Mesenteric fat pad (tissue), 1 donor: ENCODE measurements at places on chromosomes 12 and 14.

- no peak for DNase-seq
Observed at GRCh38 chr12:45671254-45671653, 58.3 kb upstream of the ARID2 start.

- no peak for DNase-seq
Observed at GRCh38 chr12:48982397-48983080, 4.4 kb downstream of the WNT1 start.

- no peak for DNase-seq
Observed at GRCh38 chr12:21656905-21657325, 727 bp downstream of the LDHB start.

GRCh38 chr12:14264778-14265177 lies 100.7 kb upstream of the ATF7IP start:
- DNase-seq = no peak

- no peak for DNase-seq
Observed at GRCh38 chr14:55120571-55121495, 8.2 kb upstream of the LGALS3 start.

- no peak for DNase-seq
Observed at GRCh38 chr12:86473231-86473630, 217.0 kb upstream of the MGAT4C start.

- DNase-seq = no peak
Observed at GRCh38 chr12:69916544-69917235, 91.7 kb downstream of the MYRFL start.

- no peak for DNase-seq
Observed at GRCh38 chr12:79549531-79550271, 141.1 kb downstream of the PAWR start.

GRCh38 chr12:94760786-94761185 lies 110.4 kb upstream of the TMCC3 start:
- no peak for DNase-seq

- no peak for DNase-seq
Observed at GRCh38 chr14:102916347-102917055, 6.0 kb upstream of the AMN start.

- no peak for DNase-seq
Observed at GRCh38 chr14:94654071-94654861, 42.1 kb downstream of the SERPINA3 start.

DNA sequence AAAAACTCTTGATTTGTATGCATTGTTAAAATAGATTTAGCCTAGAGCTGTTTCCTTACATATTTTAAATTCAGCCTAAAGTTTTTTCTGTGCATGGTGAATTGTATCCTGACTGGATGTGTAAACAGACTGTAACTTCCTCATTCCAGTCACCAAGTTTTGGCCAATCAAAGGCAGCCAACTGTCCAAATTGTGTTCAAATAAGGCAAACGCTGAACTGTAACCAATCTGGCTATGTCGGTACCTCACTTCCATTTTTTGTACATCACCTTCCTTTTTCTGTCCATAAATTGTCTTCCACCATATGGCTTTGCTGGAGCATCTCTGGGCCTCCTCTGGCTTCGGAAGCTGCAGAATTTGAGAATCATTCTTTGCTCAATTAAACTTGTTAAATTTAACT lies 1921.9 kb upstream of the SEL1L start:
- DNase-seq = no peak

GRCh38 chr14:22664261-22664660 lies 20.1 kb upstream of the OR6J1 start:
- DNase-seq = no peak

DNA sequence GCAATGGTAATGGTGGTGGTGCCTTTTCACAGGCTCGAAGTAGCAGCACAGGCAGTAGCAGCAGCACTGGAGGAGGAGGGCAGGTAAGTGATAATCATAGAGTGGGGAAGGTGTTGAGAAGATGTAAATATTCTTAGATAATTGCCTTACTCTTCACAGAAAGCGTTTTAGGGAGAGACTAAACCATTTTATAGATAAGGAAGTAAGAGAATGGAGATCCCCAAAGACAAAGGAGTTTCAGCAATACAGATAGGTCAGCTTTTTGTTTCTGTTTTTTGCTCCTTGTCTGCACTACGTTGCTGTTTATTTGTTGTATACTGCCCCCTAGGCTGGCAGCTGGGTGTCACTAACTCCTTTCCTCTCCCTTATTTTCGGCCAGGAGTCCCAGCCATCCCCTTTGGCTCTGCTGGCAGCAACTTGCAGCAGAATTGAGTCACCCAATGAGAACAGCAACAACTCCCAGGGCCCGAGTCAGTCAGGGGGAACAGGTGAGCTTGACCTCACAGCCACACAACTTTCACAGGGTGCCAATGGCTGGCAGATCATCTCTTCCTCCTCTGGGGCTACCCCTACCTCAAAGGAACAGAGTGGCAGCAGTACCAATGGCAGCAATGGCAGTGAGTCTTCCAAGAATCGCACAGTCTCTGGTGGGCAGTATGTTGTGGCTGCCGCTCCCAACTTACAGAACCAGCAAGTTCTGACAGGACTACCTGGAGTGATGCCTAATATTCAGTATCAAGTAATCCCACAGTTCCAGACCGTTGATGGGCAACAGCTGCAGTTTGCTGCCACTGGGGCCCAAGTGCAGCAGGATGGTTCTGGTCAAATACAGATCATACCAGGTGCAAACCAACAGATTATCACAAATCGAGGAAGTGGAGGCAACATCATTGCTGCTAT lies 2.0 kb downstream of the SP1 start:
- DNase-seq = no peak

DNA sequence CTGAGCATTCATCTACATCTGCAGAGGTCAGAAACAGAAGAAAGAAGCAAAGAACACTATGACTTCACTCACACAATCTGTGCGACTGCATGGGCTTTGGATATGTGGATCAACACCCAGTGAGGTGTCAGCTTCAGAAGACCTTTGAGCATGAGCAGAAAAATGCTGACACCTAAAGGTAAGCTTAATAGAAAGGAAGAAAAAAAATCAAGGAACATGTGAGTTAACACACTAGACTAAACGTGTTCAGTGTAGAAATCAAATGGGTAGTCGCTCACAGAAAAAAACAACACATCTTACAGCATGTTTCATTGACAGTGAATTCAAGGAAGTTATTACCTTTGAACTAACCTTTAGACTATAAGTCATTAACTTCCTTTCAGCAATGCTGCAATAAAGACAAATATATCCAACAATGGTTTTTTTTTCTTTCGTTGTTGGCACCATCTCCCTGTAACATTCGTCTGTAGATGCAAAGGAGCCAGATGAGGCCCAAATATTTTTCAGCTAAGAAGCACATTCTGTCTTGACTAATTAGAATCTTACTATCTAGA lies 30.9 kb downstream of the RTRAF start:
- no peak for DNase-seq

- peak; percentile 91 for DNase-seq
Observed at GRCh38 chr14:59464486-59465315, 479 bp downstream of the GPR135 start.

DNA sequence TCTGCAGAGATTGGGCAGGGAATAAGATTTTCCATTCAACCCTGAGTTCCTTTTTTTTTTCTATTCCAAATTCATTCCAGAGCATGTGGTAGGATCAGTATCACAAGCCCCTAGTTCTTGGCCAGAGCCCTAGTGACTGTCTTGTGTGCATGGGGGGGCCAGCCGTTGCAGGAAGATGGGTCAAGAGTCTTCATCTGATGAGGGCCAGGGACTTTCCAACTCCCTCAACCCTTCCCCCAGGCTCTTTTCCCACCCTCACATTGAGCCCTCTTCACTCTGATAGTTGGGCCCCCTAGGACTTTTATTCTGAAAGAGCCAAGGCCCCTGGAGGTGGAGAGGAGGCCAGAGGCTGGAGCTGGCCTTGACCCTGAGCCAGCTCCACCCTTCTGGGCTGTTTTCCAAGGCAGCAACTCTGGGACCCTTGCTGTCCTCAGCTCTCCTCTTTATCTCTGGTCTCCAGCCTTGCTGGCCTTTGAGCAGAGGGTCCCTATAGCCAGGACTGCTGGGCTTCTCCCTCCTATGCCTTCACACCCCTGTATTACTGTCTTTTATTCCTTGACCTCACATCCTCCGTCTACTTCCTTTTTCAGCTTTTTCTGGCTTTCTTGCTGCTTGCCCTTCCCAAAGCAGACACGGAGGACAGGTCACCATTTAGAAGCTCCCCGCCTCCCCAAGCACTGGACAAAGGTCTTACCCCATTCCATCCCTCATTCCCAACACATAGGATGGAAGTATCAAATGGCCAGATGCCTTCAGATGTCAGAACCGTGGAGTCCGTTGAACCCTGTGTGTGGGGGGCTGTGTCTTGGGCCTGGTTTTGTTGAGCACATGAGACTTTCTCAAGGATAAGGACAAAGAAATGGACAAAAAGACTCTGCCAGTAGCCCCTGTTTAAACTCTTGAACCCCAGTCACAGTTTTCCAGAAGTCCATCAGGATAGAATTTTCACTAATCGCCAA lies 5.6 kb downstream of the RBP5 start:
- no peak for DNase-seq

- DNase-seq = no peak
Observed at GRCh38 chr12:7158781-7159609, 28.8 kb downstream of the CLSTN3 start.

DNA sequence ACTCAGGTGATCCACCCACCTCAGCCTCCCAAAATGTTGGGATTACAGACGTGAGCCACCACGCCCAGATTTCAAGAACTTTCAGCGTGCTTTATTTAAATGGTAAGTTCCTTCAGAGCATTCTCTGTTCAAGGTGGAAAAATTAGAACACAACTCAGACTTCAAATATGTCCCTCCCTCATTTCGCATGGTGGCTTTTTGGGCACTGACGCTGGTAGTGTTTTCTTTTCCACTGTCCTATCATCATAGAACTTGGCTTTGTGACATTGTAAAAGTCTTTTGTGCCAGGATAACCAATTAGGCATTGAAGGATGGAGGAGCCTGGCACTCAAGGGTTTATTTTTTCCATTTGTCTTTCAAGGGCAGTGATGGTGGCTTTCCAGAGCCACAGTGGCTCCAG lies 190.8 kb downstream of the NUAK1 start:
- DNase-seq = no peak

DNA sequence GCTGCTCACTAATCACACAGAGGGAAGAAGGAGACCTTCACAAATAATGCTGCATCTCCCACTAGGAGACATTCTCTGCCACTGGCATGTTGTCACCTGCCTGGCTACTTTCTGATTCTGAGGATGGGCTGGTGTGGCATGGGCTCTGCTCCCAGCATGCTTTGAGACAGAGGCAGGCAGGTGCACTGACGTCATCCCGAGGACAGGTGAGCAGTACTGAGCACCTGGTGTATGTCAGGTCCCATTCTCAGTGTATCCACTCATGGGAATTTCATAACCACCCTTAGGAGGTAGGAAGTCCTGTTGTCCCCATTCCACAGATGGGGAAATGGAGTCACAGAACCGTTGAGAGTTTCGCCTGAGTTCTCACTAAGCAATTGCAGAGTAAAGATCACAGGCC lies 597.9 kb downstream of the VRK1 start:
- no peak for DNase-seq
